ENCODE measurements at places on chromosomes 1 and 21.

GRCh38 chr1:9767964-9768668 lies 55.6 kb downstream of the CLSTN1 start:
- DNase-seq: no peak

DNA sequence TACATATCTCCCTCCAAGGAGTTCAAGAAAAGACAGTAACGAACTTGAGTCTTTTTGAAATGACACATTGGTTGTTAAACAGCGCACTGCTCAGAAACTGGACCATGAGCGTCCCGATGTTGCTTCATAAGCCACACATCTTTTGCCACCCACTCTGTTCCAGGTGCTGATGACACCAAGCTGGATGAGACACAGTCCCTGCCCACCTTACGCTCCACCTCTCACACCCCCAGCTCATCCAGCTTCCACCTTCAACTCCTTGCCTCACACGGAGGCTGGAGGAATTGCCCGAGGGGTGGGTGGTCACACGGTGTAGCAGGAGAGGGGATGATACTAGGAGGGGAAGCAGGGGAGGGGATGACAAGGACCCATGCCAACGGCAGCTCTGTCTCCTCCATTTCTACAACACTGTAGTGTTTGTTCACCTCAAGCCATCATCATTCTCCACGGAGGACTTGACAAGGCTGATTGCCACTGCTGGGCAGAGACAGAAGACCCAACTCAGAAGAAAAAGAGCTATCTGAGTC lies 148.5 kb upstream of the TNR start:
- DNase-seq: no peak

- DNase-seq: peak; percentile 78
These were observed 1.9 kb downstream of the CSMD2 start for GRCh38 chr1:34162852-34163766.

DNA sequence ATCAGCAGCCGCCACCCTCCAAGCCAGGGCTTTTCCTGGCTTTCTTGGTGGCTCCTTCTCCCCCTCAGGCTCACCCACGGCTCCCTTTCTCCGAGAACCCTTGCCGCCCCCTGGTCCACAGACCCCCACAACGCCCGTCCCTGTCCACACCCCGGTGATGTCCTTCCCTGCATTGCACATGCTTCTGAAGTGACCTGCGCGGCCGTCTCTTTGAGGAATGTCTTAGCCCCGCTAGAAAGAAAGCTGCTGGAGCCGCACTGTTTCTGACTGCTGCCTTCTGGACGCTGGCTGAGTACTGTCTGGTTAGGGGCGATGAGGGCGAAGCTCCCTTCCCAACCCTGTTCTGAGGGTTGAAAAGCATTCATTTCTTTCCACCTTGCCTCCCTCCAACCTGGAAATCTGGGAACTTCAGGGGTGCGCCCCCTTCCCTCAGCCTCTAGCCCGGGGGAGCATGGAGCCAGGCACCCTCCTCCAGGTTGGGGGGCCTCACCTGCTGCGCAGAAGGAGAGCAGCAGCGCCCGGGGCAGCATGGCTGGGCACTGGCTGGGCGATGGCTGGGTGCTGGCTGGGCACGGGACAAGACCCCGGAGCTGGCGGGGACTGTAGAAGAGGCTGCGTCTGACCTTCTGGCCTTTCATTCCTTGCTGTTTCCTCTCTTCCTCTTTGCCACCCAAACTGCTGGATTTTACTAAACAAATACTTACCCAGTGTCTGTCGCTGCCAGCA lies at the start of gene CLEC20A:
Gene CLEC20A, minus strand, starts transcription at position 555 of the 726 bp plus-strand sequence. Its CDS starts 25 bp downstream, at position 530.
- DNase-seq: peak; percentile 34

- no peak for DNase-seq
These were observed 63.4 kb upstream of the PDE4B start for GRCh38 chr1:65729259-65729658.

Data from SJSA1 (cell line).